Cerebellar nuclear complex (tissue), 1 donor: ENCODE measurements at places on chromosomes 6 and 20.

- no peak for DNase-seq
These were observed 56.8 kb downstream of the TMEM242 start for GRCh38 chr6:157266274-157267101.

DNA sequence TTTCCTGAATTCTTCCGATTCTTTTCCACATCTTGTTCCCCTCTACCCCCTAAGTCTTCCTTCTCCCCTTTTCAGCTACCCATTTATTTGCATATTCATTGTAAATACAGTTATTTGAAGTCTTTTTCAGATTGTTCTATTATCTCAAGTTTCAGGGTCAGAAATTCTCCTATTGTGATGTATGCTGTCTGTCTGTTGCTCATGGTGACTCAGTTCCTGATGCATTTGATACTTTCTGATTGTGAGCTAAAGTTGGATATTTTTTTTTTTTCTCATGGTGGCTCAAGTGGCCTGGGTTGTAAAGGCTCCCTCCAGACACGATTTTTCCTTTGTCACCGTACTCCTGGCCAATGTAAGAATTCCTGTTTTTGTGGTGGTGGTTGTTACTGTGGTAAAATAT, 4.9 kb upstream of the PI16 start:
- DNase-seq = no peak

- no peak for DNase-seq
These were observed 3.6 kb downstream of the SRSF3 start for GRCh38 chr6:36597775-36598174.

DNA sequence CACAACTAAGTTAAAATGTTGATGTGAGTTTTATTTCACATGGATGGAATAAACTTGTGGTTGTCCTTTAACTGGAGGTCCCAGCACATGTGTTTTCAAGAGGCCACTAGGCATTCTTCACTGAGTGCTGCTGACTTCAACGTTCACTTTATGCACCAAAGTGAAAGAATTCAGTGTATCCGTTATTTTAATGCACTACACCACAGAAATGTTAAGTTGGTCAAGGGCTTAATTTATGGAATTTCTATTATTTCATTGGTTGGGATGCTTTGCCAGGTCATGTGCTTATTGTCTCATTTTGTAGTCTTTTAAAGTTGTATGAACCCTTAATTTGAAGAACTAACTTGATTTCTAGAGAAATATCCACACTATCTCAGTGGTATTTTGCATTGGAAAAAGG, 106.4 kb downstream of the PPP1R14C start:
- DNase-seq = no peak

GRCh38 chr6:100171533-100172321, 177.7 kb upstream of the MCHR2 start:
- no peak for DNase-seq

DNA sequence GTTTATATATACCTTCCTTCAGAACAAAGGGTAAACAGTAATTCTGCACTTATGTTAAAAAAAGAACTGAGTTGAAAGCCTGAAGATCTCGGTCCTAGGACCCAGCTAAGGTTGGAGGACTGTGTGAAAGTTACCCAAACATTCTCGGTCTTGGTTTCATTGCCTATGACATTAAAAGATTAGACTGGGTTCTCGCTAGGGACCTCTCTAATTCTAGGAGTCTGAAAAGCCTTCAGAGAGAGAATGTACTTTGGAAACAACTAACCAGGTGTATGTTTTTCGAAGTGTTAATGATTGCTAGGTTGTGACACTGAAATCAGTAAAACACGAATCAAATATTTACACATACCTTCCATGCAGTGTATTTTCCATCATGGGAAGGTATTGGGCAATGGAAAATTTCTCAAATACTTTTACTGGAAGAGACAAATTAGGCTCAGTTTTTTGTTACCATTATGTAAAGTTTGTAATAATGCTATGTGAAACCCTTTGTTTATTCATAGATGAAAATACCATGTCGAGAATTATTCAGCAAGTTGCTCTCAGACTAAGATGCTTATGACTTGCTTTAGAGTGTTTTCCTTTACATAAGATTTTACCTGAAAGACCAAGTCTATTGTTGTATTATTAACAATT, 113.7 kb upstream of the LOC128125822 start:
- no peak for DNase-seq

DNA sequence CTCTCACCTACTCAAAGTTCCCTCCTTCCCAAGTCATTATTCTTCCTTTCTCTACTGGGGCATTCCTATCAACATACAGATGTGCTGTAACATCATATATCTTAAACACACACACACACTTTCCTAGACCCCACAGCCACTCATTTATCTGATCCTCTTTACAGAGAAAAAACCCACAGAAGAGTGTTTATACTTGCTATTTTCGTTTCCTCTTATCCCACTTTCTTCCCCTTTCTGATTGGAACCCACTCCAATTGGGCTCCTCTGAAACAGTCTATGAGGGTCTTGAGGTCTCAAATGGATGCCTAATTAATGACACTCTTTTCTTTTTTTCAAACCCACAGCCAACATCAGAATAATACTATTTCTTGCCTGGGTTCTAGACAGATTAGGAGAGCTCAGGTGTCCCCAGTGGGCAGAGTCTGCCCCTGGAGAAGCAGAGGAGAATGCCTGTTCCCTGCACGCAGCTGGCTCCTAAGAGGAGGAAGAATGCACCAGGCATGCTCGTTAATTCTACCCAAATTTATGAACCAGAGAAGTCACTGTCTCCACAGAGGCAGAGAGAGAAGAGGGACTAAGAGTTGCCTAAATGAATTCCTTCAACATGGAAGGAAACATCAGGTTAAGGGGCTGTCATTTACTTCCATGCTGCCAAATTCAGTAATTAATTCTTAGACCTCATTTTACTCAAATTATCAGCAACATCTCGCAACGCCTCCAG, 65.9 kb downstream of the CRYBG1 start:
- DNase-seq = no peak

DNA sequence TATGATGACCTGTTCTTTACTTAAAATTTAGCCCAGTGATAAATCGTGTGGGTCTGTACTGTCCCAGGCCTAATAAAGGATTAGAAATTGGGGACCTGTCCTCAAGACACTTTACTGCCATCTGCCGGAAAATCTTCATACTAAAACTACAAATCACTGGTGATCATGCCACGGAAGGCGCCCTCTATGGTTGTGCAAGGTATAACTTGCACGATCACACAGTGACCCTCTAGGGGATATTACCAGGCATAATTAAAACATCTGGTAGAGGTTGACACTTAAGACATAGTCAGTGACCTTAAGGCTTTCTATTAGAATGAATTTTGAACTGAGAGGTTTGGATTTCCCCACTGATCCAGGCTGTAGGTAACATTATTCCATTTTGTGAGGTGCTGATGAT, 172.6 kb downstream of the BMP2 start:
- no peak for DNase-seq

DNA sequence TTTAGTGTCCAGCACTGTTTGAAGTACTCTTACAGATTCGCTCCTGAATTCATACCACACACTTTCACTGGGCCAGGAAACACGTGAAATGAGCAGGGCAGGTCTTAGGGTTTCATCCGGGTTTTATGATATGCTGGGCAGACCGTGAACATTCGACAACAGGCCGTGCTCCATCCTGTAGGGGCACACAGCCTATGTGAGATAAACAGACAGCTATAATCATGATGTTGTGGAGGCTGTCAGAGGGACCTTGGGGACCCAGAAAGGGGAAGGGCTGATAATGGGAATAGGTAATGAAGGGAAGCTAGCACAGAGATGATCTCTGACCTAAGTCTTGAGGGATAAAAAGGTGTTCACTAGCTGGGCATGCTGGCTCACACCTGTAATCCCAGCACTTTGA, 110.4 kb downstream of the RIN2 start:
- no peak for DNase-seq

DNA sequence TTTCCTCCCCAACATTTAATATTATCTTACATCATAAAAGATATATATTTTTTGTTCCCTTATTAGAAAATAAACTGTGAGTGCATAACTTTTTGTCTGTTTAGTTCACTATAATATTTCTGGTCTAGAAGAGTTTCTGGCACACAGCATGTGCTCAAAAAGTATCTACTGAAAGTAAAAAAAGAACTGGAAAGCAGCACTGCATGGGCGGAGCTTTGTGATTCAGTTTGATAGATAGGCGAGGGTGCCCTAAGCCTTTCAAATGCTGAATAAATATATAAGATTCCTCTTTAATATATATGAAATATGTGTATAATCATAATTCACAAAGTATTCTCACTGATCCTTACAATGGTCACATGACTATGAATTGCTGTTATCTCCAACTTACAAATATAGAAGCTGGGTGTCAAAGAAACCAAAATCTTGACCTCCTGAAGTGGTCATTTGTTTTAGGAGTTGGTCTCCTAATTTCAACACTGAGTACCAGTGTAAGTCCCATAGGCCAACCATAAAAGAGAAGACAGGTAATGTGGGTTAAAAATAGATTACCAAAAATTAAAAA, 50.8 kb downstream of the OR2B2 start:
- no peak for DNase-seq

DNA sequence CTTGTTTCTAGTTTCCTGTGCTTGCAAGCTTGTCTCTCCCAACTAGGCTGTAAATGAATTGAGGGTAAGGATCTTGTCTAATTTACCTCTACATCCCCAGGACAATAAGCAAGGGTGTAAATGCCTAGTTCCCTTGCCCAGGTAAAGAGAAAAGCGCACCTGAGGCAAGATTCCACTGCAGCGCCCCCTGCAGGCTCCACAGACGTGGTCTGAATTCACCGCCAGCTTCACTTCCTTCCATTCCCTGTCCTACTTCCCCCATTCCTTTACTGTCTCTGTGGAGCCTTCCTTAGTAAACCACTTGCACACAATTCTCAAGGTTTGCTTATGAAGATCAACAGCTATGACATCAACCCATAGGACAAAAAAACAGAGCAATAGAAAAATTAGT, 42.3 kb downstream of the ANKEF1 start:
- DNase-seq = no peak

DNA sequence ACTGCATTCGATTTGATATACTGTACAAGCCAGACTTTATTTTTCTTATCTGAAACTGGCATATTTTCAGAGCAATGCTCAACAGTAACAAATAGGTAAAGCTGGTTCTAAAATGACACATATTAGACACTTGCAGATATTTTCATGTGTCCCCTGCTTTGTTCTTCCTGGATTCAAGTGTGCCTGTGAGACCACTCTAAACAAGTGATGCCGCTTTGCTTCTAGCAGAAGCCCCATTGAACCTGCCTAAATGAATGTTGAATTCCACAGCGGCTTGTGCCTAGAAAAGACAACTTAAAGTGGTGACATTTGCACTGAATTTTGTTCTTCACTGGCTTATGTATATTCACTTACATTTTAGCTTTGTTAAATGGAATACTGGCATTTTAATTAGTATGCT, 115.7 kb downstream of the AKAP7 start:
- DNase-seq = no peak

GRCh38 chr20:19907326-19908056, 109.7 kb upstream of the NAA20 start:
- no peak for DNase-seq

GRCh38 chr6:170423030-170423429, 116.5 kb downstream of the FAM120B start:
- no peak for DNase-seq

DNA sequence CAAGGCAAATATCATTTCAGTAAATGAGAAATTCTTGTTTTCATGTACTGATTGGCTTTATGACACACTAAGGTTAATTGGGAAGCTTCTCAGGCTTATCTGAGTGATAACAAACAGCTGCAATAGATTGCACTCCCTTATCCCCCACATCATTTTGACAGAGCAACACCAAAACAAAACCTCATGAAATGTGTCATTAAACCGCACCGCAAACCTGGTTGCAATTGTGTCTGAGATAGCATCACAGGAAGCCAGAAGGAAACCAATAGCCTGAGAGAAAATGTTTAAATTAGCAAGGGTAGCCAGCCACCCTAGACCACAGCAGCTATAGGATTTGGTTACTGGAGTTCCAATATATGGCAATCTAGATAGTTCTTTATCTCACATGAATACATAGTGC, 31.6 kb upstream of the LAMA4 start:
- DNase-seq = no peak

- no peak for DNase-seq
These were observed 289.1 kb upstream of the PREP start for GRCh38 chr6:105691971-105692370.

DNA sequence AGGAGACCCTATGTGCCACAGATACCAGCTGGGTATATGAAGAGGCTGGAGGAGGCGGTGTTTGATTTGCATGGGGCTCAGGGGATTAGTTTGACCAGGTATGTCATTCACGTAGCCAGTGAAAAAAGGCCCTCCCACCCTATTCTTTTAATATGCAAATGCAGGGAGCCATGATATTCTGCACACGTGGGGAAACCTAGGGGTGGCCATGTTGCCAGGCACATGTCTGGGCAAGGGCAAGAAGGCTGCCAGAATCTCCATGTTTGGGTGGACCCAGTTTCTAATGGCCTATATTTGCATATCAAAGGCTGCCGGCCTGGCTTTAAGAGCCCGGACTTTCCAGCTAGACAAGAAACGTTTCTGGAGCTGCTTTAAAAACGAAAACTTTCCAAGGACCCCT, 60.4 kb downstream of the SOX4 start:
- DNase-seq = no peak

DNA sequence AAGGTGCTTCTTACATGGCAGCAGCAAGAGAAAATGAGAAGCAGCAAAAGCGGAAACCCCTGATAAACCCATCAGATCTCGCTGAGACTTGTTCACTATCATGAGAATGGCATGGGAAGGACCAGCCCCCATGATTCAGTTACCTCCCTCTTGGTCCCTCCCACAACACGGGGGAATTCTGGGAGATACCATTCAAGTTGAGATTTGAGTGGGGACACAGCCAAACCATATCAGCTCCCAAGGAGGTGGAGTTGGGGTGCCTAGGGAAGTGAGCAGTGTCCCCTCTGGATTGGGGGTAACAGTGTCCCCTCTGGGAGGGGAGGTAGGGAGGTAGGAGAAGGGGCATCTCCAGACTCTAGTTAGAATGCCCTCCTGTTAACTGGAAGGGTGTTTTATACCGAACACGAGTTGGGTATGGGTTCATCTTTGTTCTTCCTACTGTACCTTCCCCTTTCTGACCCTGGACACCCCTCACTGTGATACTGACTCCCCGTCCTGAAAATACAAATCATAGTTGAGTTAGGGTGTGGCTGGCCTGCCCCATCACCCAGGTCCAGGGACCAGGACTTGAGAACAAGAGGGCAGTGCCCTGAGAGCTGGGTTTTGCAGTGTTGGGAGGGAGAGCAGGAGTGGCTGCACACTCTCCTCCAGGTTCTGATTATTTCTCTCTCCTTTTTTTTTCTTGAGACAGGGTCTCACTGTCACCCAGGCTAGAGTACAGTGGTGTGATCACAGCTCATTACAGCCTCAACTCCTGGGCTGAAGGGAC, 62.0 kb downstream of the EFCAB8 start:
- no peak for DNase-seq

- DNase-seq = no peak
These were observed 45.5 kb upstream of the NRN1 start for GRCh38 chr6:6052216-6052615.
